T-helper 17 cell (primary cell): ENCODE measurements at places on chromosomes 16 and 17. TPM values are rescaled to one million over a fixed set of nuclear protein-coding genes. Genes with fewer than 3 reads are reported as not detected.

PYDC1 gene
- not detected for total RNA-seq

SECTM1 gene
- total RNA-seq: 6.0 TPM

OTOA gene
- total RNA-seq: 0.10 TPM

TPPP3 gene
- total RNA-seq: 0.29 TPM

PRSS21 gene
- total RNA-seq: not detected

KRTAP9-7 gene
- total RNA-seq: not detected

DNA sequence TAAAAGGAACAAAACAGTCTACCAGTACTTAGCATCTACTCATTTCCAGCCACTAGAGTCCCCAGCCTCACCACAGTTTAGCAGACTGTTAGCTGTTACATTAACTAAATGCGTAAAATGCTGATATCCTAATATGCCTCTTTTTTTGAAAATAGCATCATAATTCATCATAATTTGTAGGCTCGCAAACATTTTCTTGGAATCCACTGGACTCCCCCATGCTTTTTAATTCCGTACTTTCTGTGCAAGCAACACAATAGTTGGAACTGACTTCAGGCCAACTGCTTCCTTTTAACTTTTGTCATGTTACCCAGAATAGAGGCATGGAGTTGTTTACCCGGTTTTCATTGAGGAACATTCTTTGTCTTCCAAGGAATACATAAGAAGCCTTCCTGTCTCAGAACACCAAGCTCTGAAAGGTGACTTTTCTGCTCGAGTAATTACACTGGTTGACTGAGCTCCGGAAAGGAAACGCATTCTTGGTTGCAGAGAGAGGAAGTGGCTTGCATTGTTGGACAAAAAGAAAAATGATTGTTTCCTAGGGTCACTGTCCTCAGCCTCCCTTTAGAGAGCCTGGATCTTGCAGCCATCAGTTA is 30.9 kb upstream of the SEC14L1 start:
- no peak for DNase-seq

DNA sequence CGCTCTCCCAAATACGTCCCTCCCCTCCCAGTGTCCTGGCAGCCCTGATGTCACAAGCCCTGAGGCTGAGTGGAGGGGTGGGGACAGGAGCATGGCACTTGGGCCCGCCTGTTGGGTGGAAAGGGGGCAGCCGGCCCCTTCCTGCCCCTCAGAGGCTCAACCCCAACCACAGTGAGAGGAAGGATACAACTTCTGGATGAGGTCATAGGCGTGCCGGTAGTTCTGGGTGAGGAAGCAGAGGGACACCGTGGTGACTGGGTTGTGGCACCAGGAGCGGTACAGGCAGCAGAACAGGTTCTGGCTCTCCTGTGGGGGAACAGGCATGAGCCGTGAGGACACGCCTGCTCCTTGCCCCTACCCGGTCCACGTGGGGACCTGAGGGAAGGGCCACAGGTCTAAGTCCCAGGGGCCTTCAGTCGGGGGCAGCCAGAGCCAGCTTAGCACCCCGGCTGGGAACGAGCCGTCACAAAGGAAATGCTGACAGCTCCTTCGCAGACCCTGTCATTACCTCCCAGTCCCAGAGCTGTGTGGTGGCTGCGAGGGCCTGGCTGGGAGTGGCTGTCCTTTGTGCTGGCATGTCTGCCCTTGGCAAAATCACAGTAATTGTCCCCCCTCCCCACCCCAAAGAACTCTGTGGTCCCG is 11.2 kb upstream of the MTSS2 start:
- DNase-seq: no peak

- no peak for DNase-seq
Measured at GRCh38 chr17:28365487-28365886, 488 bp upstream of the SEBOX start.

GRCh38 chr17:28470266-28470913 is 3.1 kb upstream of the SLC13A2 start:
- DNase-seq: no peak

DNA sequence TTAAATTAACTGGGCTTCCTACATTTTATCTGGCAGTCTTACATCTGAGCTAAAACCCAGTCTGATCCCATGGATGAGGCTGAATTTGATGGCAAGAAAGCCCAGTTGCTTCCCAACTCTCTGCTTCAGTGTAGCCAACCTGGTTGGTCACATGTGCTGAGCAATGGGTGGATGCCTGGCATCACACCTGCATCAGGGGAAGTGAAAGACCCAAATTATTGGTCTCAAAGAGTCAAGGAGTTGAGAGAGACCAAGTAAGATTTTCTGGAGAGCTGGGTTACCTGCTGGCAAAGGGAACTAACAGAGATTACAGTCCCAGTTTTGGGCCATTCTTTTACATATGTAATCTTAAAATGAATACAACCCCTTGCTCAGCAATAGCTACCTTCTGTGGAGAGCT is 38.8 kb downstream of the RGS9 start:
- no peak for DNase-seq

- no peak for DNase-seq
Measured at GRCh38 chr17:48749621-48750553, 21.3 kb upstream of the HOXB13 start.

DNA sequence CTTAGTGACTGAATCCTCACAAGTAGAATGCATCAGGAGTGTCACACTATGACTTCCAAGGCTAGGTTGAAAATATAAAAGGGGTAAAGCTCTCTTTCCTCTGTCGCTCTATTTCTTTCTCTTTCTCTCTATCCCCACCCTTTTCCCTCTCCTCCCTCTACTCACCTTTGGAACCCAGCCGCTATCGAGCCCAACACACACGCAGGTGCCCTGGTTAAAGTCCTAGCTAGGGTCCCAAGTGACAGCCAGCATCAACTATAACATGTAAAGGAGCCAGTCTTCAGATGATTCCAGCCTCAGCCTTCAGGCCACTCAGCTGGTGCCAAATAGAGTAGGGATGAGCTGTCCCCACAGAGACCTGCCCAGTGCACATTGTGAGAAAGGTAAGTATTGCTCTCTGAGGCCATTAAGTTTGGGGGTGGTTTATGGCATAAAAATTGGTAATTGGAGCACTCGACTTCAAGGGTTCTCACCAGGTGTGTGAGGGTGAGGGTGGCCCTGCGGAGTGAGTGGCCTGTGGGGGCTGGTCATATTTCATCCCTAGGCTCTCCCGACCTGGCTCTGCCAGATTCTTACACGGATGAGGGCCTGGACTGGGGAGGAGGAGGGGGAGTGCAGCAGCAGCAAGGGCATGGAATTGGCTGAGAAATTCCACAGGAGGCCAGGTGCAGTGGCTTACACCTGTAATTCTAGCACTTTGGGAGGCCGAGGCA is 14.9 kb upstream of the C16orf54 start:
- no peak for DNase-seq

- no peak for DNase-seq
Measured at GRCh38 chr17:63999680-64000531, 1.8 kb downstream of the PRR29 start.

DNA sequence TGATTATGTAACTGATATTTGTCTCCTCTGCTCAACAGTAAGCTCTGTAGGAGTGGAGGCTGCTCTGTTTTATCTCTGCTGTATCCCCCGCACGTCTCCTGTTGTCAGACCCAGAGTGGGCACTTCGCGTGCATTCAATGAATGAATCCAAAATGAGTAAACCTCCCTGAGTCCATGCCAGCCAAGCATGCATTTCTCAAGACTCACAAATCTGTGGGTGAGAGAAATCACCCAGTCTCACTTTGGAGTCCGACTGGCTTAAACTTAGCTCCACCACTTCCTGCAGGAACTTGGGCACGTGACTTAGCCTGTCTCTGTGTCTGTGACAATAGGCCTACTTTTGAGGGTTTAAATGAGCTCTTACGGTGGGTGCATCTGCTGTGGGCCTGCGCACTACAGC is 3.7 kb downstream of the PNPO start:
- no peak for DNase-seq
